ENCODE measurements at places on chromosomes 4 and X.

DNA sequence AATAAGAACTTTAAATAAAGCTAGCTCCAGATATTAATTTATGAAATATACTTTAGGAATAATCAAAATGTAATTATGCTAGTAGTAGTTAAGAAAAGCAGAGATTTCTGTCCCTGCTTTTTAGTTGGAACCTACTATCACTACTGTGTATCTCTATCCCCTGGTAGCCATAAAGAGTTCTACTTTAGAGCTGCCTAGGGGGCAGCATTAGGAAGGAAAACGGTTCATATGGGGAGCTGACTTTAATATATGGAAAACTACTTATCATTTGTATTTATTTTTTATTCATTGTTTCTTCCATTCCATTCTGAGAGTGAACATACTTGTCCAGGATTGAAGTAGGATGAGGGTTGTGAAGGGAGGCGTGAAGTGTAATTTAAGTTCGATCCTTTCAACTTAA, 40.9 kb downstream of the CPEB2 start:
- no peak for DNase-seq

DNA sequence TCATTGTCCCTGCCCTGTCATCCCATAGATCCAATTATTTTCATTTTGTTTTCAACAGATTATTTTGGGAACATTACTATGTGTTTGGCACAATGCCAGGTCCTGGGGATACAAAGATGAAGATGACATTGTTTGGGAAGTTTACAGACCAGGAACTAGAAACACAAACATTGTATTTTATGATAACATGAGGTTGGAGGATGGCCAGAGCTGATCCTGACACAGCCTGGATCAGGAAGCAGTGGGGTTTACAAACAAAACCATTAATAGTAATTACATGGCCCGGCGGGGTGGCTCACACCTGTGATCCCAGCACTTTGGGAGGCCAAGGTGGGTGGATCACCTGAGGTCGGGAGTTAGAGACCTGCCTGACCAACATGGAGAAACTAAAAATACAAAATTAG, 29.9 kb downstream of the CLRN2 start:
- peak; percentile 44 for DNase-seq

- no peak for DNase-seq
Observed at GRCh38 chrX:97705936-97706335, 822.2 kb downstream of the RPA4 start.

GRCh38 chr4:4585012-4585670, 43.3 kb upstream of the STX18 start:
- DNase-seq = no peak
